Left ventricle myocardium superior (tissue), 1 donor: ENCODE measurements at places on chromosomes 6 and 20.

DNA sequence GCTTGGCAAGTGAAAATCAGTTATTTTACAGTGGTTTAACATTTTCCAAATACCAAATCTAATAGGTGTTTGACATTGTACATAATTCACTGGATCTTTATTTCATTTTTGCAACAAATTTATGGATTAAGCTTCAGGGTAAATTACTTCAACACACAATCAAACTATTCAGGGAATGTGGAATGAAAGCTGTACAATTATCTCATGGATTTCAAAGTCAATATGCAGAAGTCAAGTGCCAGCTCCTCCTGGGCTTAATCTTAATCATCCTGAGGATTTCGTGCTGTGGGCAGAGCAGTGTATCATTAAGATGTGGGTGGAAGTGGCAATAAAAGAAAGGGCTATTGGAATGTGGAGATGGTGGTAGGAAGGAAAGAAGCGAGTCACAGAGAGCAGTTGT lies 548.8 kb downstream of the COL12A1 start:
- no peak for DNase-seq

GRCh38 chr6:46353528-46353927 lies 137.7 kb downstream of the RCAN2 start:
- no peak for DNase-seq

- DNase-seq: no peak
Measured at GRCh38 chr6:145277358-145278086, 457.8 kb downstream of the EPM2A start.

GRCh38 chr6:119142637-119143036 lies 64.2 kb upstream of the FAM184A start:
- DNase-seq: no peak
